Activated T-helper 2 cell treated with anti-CD3 and anti-CD28 coated beads, Interferon-gamma antibody, Interleukin-2, Interleukin-4, amounts not matched to agents 10 μg/mL and 5 μg/mL and 100 μg/mL, durations not matched to agents 14 hours and 24 hours and 36 hours (primary cell): ENCODE measurements at places on chromosomes 4 and X.

GRCh38 chr4:337932-338758 lies 531 bp downstream of the ZNF141 start:
- H3K4me3 ChIP-seq = peak overlapping the region; percentile 99
- H3K27ac ChIP-seq = peak overlapping the region; percentile 99
- DNase-seq = no peak

DNA sequence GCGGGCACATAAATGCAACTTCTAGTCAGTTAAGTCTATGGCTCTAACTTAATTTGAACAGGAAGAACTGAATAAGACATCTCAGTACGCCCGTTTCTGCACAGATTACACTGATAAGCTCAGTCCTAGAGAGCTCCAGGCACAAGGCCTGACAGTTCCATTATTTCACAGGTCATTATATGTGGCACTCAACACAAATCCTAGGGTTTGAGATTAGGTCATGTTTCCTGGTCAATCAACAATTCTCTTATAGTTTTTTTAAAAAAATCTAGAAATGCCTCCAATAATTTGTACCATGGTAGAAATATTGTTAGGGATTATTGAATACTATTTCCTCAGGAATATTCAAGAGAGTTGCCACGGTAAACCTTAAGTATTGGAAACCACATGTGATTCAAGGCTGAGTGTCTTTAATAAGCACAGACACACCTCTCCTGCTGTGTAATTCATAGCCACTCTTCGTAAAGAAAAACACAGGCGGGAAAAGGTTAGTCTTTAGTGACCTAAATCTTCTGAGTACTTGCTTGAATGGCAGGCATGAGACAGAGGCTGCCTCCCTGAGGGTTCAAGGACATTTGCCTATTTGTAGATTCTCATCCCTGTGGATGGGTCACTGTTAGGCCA lies 342.9 kb upstream of the ADGRL3 start:
- H3K36me3 ChIP-seq = no peaks in the 10 kb centered on the region
- no peaks in the 10 kb centered on the region for H3K27me3 ChIP-seq
- no peaks in the 10 kb centered on the region for H3K4me1 ChIP-seq
- H3K27ac ChIP-seq = no peak overlapping the region
- no peak for DNase-seq

DNA sequence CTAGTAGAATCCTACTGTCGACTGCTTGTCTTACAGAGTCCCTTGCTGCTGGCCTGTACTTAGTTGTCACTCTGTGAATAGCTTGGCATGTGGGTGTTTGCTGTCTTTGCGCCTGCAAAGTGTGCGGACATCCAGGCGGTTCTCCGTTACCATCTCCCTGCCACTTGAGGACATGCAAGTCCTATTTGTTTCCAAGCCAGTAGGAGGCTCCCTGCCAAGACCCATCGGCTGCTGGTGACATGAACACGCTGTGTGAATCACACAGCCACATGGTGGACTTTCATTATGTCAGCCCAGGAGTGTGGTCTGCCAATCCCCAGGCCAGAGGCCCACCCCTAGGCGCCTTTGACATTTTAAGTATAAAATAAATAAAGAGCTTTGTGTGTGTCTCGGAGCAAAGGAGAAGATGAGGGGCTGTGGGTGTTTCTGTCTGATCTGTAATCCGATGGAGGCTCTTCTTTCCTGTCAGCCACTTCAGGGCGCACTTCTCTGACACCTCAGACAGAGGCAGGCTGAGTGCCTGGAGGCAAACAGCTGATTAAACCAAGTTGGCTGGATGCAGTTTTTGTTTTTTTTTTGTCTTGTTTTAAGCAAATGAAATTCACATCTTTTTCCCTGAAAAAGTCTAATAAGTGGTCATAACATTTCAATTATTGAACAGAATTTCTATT lies 51.5 kb downstream of the ALPK1 start:
- H3K27me3 ChIP-seq = no peaks in the 10 kb centered on the region
- no peaks in the 10 kb centered on the region for H3K4me1 ChIP-seq
- no peak overlapping the region for H3K4me3 ChIP-seq
- no peak overlapping the region for H3K27ac ChIP-seq
- no peak for DNase-seq
- H3K36me3 ChIP-seq = no peaks in the 10 kb centered on the region

GRCh38 chrX:45134775-45135174 lies 65.9 kb downstream of the DIPK2B start:
- H3K4me1 ChIP-seq = no peaks in the 10 kb centered on the region
- H3K4me3 ChIP-seq = no peak overlapping the region
- no peak for DNase-seq
- no peaks in the 10 kb centered on the region for H3K36me3 ChIP-seq
- H3K27me3 ChIP-seq = no peaks in the 10 kb centered on the region
